ENCODE measurements at places on chromosomes 13 and 19.

DNA sequence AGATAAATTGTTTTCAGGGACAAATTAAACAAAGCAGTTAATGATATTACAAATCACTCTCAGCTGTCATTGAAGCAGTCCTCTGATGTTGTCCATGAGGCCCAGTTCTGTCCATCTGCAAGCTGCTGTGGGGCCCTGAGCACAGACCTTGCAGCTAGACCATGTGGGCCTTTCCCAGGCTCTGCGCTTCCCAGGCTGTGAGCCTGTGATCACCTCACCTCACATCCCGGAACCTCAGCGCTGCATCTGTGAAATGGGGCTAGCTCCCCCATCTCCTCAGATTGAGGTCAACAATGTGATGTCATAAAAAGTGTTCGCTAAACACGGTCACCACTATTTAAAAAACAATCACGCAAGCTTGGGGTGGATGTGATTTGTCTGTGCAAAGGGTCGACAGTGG is 51.9 kb upstream of the UQCRFS1 start:
- DNase-seq = no peak

DNA sequence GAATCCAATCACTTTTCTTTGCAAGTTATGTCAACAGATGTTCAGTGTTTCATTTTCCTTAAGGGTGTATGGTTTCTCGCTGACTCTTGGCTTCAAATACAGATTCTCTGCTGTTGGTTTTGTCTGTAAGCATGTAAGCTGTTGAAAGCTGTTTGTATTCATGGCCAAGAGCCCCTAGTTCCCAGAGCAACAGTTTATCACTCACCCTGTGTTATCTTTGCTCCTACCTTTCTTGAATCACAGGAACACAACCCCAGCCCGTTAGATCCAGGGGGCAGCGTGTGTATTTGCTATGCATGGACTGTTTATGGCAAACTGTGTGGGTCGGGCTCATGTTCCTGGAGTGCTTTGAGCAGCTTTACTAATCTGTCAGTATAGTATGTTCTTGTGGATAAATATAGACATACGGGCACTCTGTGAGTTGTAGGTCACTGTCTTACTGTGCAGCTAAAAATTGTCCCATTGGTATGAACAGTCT is 28.9 kb downstream of the FRY start:
- no peak for DNase-seq

GRCh38 chr13:84129966-84130365 is 247.7 kb upstream of the SLITRK1 start:
- no peak for DNase-seq

DNA sequence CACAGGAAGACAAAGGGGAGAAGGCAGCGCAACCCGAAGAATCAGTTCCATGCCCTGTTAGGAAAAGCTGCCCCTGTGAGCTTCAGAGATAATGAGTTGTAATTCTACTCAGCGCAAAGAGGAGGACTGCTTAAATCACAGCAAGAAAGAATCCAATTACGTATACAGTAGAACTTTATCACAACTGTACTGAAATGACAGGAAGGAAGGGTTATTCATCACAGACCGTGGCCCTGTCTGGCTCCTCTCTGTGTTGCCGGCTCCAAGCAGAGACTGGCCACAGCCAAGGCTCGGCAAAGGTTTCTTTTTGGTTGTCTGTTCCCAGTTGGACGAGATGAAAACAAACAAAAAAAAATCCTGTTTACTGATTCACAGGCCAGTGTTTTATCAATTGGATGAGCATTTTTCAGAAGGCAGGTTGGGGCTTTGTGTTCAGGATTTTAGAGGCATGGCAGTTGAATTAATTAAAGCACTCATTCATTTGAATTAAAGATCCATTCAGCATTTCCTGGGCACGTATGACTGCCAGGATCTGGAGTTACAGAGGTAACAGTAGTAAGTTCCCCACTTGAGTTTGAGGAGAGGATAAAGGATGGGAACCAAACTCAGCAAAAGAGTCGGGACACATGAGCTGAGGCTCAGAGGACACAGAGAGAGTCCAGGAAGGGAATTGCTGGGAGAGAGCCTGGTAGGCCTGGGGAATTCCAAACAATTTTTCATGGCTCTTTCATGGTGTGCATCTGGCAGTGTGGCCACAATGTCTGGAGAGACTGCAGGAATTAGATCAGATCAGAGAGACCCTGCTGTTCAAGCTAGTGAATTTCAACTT is 341.0 kb downstream of the DNAJC15 start:
- no peak for DNase-seq

DNA sequence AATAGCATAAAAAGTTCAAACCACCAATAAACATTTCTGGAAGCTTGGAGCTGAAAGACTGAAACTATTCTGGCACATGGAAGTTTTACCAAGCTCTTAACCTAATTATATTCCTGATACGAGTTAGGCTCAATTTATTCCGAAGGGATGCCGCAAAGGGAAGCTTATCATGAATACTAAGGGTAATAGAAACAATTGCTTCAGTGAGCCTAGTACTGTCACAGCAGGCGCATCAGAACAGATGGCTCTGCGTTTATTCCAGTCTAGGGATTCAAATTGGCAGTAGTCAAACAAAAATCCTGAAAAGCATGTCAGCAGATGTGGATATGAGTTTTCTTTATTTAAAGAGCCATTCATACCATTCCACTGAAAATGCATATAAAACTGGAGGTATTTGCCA is 779.5 kb downstream of the GPC5 start:
- DNase-seq = no peak

DNA sequence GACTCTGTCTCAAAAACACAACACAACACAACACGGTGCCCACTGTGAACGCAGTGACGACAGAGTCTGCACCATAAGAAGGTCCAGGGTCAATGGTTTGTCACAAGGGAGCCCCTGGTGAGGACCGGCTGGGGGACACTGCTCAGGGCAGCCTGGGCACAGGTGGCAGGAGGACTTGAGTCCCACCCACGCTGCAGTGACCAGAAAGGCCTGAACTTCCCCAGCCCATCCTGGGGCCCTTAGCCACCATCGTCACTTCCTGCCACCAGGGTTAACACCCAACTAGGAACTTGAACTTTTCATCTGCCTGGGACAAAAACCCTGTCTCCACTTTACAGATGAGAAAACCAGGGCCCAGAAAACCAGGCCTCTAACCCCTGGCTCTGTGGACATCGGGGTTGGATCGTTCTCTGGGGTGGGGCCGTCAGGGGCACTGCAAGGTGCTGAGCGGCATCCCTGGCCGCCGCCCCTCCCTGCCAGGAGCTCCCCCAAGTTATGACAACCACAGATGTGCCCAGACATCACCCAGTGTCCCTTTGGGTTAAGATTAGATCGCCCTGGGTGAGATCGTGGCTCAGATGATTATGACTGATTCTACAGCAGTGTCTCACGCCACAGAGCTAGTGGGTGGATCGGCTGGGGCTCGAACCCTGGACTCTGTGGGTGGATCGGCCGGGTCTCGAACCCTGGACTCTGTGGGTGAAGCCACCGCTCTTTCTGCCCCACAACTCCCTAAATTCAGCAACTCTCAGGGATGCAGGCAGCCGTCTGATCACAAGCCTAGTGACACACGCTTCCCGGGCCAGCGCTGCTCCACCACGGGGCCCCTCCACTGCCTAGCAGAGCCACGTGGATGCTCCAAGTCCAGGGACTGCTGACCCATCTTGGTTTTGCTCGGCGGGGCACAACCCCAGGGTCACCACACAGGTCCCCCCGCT is 14.0 kb downstream of the MOB3A start:
- peak; percentile 53 for DNase-seq

GRCh38 chr19:16537111-16537510 is 5.1 kb downstream of the CHERP start:
- DNase-seq = peak; percentile 47

GRCh38 chr13:49620170-49620621 is 8.1 kb upstream of the ARL11 start:
- peak; percentile 69 for DNase-seq

DNA sequence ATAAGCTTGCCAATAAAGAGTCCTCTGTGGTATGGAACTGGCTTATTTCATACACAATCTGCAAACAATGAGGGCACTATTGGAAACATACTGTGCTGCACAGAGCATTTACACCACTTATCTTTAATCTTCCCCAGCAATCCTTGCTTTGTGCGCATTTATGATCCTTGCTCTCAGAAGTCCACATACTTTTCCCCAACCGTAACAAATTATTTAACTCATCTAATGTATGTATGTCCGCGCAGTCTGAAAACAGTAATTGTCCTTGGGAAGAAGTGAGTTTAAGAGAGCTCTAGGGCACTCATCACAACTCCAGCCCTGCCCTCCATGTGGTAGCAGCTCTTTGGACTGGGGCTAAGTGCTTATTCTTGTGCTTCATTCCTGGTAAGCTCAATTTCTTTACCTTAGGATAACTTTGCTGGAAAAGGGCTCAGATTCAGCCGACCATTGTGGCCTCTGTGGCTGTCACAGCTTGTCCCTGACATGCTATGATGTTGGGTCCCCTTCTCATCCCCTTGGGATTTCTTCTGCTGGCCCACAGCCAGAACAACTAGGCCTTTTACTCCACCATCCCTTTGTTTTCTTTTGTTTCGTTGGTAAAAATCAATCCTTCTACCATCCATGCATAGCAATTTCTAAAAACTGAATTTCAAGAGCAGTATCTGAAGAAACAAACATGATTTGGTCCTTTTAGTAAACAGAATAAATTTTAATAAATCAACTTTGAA is 152.7 kb downstream of the TNFRSF19 start:
- DNase-seq = no peak

- peak; percentile 74 for DNase-seq
Measured at GRCh38 chr19:1944088-1944915, 3.3 kb downstream of the CSNK1G2 start.

DNA sequence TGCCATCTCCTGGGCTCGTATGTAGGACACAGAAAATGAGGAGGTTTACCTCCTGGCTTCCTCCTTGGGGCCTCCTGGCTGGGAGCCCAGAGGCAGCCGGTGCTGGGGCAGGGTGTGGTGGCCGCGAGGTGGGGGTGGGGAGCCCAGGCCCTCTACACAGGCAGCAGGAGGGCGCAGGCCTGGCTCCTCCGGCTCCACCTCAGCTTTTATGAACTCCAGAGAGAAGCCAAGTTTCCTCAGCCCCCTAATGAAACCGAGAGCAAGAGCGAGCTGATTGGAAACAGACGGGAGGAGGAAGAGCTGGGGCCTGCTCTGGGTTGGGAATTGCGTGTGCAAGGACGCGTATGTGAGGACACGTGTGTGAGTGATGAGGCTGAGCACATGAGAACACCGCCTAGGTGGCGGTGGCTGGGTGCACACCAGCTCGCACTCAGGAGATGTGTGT is 23.1 kb downstream of the LYL1 start:
- DNase-seq = peak; percentile 66

DNA sequence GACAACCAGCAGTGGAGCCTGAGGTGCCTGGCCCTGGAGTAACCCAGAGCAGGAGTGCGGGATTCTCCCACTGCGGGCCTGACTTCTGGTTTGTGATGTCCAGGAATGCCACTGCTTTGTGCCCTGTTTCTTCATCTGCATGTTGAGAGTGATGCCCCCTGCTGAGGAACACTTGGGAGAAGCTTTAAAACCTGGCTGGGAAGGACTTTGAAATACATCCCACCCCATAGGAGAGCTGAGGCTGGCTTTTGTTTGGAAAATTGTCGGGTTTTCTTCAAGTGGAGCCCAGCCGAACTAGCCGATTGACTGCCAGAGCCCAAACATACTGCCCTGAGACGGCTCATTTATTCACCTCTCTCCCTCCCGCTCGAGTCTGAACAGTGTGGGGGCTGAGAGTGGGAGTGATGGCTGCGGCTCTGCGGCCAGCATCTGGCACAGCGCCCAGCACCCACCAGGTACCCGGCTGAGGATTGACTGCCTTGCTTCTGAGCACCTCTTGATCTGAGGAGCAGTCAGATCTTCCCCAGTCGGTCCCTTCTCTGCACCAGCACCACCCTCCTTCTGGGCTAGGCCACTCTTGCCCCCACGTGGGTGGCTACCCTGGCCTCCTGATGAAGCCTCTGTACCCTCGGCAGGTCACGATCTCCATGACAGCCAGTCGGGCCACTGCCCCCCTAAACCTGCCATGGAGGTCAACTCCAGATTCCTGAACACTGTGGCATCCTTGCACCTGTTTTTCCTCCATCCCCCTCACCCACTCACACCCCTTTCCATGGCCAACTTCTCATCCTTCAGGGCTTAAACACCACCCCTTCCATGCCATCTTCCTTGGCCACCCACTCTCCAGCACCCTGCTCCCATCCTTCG is 148.9 kb downstream of the SIPA1L3 start:
- no peak for DNase-seq

- DNase-seq = no peak
Measured at GRCh38 chr19:46020819-46021125, 2.1 kb downstream of the PGLYRP1 start.

- DNase-seq = no peak
Measured at GRCh38 chr13:39406688-39407087, 196.3 kb downstream of the LHFPL6 start.

GRCh38 chr19:46068345-46069258 is 27.8 kb upstream of the IGFL4 start:
- no peak for DNase-seq

DNA sequence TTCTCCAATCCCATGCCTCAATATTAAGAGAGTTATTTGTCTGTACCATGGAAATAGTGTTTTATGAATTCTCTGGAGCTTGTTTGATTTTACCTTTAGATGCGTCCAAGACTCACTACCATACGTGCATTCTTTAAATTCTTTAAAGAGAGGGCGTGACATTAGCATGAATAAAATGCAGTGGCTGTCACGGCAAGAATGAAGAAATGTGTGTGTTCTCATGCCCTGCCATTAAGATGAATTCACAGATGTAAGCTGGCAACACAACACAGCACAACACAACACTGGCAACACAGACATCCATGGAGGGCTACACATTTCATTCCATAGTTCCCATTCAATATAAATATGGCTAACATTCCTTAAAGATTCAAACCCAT is 213.4 kb downstream of the ENOX1 start:
- DNase-seq = no peak

GRCh38 chr13:39712626-39713025 is 57.2 kb downstream of the COG6 start:
- no peak for DNase-seq

DNA sequence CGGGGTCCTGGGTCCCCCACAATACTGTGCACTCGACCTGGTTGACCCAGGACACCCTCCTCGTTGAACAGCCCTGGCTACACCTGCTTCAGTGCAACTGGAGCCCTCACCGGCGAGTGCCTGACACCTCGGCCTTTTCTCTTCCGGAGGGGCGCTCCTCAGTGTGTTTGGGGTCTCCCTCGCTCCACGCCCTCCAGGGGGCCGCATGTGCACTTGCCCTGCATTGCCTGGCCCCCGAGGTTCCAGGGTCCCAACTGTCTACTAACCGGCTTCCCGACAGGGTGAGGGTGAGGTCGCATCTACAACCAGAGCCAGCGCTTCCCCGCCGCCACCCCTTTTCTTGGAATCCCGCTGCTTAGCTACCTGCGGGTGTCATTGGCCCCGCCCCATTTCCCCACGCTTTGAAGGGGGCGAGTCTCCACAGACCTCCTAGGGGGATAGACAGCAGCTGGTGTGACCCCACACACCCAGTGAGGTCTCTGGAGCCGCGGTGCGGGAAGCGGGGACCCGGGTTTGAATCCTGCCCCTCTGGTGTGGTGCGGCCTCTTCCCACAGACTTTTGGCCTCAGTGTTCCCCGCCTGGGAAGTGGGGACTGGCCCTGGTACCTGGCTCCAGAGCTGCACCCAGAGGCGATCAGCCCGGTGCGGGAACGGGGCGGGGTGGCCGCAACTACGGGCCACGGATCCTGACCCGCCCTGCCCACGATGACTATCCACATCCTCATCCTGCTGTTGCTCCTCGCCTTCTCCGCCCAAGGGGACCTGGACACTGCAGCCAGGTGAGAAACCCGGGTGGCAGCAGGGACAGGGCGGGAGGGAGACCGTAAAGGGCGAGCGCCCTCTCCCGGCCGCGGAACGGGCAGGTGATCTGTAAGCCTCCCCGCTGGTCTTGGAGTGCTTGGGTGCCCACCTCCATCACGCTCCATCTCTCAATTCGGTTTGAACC is at the start of gene ADM5:
Gene ADM5 (plus strand): TSS at position 462 of the 946 bp plus-strand sequence. CDS start 244 bp downstream, at position 706.
- DNase-seq = peak; percentile 89

- no peak for DNase-seq
Measured at GRCh38 chr13:111957913-111958450, 109.0 kb upstream of the SOX1 start.
